ENCODE measurements at places on chromosomes 16 and 17.
A peak's percentile ranks its signal among the peaks of the same experiment; 100 is the strongest.

DNA sequence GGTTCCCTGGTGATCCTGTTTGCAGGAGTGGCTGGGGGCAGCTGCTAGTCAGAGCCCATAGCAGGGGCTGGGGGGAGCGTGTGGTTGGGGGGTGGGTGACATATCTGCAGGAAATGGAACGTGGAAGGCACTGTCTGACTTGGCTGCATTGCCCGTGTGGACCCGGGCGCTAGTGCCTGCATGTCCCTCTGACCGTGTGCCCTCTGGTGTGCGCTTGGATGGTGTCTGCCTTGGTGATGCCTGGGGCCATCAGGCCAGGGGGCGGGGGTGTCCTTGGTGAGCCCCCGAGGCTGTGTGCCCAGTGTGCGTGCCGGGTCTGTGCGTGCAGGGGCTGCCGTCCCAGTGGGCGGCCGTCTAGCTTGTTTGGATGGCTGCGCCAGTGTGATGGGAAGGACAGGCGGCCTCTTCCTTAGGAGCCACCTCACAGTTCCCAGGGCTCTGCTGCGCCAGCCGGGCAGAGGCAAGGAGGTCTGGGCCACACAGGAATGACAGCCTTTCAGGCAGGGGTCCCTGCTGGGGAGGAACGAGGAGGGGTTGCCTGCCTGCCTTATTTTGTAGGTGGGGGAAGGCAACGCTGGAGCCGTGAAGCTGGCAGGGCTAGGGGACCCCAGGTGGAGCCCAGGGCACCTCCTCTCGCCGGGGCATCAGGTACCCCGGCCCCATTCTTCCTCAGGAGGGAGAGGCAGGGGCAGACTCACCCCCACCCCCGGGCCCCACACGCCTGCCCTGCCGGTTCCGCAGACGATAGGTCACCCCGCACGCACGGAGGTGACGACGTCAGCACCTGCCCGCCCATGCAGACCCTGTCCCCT lies 693 bp downstream of the NDRG4 start:
- no peak for DNase-seq

GRCh38 chr17:51733166-51733565 lies 425.3 kb downstream of the CA10 start:
- no peak for DNase-seq

- no peak for DNase-seq
Measured at GRCh38 chr16:74607310-74607961, 522 bp upstream of the GLG1 start.

- DNase-seq, result no peak
Measured at GRCh38 chr17:57498443-57498842, 242.1 kb downstream of the MSI2 start.

- DNase-seq, result no peak
Measured at GRCh38 chr16:13331918-13332317, 430.5 kb downstream of the SHISA9 start.

GRCh38 chr17:66579556-66579955 lies 255.4 kb upstream of the CACNG5 start:
- DNase-seq, result no peak

- DNase-seq, result no peak
Measured at GRCh38 chr17:50798424-50799288, 31.3 kb upstream of the ANKRD40CL start.

DNA sequence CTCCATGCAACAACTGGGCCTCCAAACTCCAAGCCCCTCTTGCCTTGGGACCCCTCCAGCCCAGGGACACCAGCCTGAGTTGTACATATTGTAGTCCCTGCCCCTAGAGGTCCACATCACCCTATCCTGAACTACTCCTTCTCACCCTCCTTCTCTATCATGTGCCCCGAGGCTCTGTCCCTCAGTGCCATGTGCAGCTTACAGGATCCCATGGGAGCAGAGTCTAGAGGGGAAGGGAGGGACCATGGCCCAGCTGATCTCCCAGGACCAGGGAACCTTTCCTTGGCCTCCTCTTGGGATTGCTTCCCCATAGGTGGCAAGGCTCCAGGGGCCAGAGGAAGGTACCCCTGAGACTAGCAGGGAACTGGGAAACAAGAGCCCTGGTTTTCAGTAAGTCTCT lies 35.3 kb downstream of the TMEM132E start:
- DNase-seq, result peak; percentile 57

- no peak for DNase-seq
Measured at GRCh38 chr16:66695471-66695934, 1.0 kb downstream of the CMTM4 start.

DNA sequence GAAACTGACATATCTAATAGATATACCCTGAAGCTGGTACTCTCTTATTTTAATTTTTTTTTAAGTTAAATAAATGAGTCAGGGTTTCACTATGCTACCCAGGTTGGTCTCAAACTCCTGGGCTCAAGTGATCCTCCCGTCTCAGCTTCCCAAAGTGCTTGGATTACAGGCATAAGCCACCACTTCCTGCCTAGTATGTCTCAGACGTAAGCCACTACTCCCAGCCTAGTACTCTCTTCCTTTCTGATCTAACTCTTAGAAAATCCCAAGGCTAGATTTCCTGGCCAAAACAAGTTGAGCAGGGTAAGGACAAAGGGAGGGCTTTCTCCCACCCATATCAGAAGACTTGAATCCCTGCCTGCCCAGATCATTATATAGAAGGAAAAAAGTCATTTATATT lies 33.7 kb downstream of the HOXB1 start:
- no peak for DNase-seq

DNA sequence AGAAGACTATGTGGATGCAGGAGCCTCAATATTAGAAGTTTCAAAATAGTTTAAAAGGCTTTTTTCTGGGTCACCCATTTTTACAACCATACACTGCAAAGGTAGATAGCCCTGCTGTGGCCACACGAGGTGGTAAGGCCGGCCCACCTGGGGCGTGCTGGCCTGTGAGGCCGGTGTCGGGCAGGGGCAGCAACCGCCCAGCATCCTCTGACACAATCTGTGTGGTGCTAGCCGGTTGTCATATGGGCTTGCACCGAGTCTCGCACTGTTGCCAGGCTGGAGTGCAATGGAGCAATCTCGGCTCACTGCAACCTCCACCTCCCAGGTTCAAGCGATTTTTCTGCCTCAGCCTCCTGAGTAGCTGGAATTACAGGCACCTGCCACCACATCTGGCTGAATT lies 44.0 kb downstream of the CFAP20 start:
- DNase-seq, result no peak

GRCh38 chr17:77802811-77803220 lies 155.7 kb upstream of the TNRC6C start:
- DNase-seq, result no peak

DNA sequence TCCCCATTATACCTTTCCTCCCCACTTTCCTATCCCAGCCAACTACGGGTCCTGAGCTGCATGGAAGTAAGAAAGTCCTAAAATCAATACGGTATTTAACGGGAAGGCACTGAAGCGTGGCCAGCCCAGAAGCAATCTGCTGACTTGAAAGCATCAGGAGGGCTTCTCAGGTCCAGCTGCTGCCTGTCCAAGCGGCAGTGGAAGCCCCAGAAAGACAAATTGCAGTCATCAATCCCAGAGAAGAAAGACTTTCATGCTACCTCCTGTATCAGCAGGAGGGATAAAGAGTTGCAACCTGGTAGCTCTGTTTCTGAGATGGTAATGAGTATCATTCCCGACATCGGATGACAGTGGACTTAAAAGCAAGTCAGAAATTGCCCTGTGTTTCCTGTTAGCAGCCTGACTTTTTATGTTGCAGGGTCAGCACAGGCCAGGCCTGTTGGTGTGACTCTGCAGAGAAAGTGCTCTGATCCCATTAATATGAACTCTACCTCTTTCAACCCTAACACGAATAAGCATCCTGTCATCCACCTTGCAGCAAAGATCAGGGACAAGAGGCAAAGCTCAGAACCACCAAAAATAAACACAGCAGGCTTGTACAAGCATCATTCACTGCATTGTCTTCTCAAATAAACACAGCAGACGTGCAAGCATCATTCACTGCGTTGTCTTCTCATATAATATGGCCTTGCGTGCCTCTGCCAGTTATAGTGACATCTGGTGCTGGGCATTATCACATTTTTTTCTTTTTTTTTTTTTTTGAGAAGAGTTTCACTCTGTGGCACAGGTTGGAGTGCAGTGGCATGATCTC lies 358.6 kb upstream of the CDH11 start:
- no peak for DNase-seq

GRCh38 chr16:79560318-79560717 lies 40.2 kb downstream of the MAF start:
- no peak for DNase-seq

GRCh38 chr17:68398691-68399637 lies 58.3 kb downstream of the WIPI1 start:
- DNase-seq, result no peak

DNA sequence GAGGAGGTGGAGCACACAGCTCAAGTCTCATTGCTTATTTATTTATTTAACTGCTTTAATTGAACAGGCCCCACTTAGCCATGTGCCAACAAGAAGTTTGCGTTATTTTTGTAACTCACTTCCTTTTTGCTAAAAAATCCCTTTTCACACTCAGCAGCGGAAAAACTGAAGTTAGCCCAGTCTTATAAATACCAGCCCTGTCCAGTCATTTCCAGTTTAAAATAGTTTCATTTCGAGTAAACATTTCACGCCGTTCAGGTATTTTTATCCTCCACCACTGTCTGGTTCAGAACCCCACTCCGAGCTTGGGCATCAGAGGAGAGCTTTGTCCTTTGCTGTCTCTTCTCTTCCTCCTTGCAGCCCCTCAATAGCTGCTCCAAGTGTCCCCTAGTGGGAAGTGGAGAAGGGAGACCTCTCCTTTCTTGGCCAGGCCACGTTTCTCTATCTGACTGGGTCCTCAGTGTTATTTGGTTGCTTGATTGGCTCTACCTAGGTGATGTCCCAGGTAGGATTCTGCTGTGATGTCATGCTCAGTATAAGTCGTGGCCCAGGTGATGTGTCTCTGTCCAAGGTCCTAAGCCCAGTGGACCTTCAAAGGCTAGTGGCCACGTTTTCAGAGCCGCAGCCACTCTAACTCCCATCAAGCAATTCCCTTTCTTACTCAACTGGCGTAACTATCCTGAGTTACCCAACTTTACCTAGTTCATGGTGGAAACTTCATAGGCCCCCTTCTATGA lies 53.0 kb upstream of the GAS7 start:
- no peak for DNase-seq

GRCh38 chr16:78972986-78973385 lies 627.6 kb downstream of the MAF start:
- DNase-seq, result no peak

GRCh38 chr16:51453251-51453650 lies 302.2 kb upstream of the SALL1 start:
- no peak for DNase-seq

DNA sequence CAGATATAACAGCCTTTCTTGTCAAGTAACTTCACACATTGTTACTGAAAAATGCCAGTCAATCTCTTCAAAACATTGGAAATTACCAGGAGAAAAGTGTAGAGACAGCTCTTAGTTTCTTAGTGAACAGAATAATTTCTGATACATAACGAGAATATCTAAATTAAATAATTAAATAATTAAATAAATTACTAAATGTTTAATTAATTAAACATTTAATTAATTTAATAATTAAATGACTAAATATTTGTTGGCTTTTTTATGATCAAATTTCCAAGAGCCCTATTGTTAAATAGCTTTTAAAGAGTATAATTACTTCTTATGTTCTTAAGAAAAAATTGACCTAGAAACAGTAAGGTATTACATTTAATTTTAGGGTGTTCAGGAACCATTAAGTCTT lies 129.6 kb downstream of the SSH2 start:
- no peak for DNase-seq

DNA sequence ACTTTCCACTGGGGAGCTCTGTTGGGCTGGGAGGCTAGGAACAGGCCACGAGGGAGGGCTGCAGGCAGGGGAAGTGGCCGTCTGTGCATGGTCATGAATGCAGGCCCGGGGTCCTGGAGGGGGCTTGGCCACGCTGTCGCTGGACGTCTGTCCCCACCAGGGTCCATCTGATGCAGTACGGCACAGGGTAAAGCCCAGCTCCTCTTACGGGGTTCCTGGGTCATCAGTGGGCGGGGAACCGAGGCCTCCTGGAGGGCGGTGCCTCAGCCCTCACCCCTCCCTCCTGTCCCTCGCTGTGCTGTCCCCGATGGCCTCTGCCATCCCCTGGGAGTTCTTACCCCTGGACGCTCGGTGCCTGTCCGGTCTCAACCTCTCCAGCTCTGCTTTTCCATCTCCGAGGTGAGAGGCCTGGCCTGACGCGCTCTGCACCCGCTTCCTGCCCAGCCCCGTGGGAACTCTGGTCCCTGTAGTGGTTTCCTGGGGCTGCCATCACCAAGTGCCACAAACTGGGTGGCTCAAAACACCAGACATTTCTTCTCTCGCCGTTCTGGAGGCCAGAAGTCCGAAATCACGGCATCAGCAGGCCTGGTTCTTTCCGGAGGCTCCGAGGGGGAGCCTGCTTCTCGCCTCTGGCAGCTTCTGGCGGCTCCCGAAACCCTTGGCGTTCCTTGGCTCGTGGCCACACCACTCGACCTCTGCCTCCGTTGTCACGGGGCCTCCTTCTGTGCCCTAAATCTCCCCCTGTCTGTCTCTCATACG lies 182.8 kb downstream of the SEC14L1 start:
- DNase-seq, result no peak

GRCh38 chr17:28745786-28746411 lies 2.1 kb downstream of the TRAF4 start:
- DNase-seq, result no peak

GRCh38 chr17:58324409-58325288 lies 3.9 kb downstream of the TSPOAP1 start:
- no peak for DNase-seq

DNA sequence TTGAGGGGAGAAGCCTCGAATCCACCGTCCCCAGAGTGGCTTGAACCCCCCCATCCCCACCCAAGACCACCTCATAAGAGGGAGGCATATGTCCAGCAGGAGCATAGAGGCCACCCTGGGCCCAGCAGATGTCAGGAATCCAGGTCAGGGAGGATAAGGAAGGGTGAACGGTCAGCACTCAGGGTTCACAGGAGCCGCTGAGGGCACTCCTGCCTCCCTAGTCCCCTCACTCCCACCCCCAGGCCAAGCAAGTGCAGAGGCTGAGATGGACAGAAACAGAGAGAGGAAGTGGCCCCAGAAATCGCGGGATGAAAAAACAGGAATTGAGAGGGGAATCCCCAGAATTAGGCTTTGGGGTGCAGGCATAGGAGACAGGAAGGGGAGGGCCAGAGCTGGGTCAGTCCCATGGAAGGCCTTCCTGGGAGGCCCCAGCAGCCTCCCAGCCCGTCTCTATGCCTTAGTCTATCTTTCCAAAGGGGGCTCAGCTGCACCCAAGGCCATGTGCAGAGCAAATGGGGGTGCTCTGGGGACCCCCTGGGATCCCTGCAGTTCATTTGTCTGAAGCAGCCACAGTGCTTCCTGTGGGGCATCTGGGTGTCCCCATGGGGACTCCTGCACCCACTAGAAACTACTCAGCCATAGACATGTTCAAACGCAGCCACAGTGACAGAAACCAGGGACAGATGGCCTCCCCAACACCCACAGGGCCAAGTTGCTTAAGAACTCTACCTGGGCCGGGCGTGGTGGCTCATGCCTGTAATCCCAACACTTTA lies 1.7 kb downstream of the CMTM3 start:
- DNase-seq, result no peak

DNA sequence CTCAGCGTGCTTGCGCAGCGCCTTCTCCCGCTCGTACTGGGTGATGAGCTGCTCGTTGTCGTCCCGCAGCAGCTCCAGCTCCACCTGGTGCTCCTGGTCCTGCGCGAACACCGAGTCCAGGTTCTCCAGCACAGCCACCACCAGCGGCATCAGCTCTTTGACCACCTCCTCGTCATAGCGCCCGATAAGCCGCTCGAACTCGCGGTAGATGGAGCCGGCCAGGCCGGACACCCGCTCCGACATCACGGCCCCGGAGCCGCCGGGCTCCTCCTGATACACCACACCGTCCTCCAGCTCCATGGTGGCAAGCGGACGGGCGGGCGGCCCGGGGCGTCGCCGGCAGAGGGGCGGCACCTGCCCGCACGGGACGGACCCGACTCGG lies 320 bp downstream of the SPAG9 start:
- no peak for DNase-seq
